ENCODE measurements at places on chromosomes 2 and 18.

GRCh38 chr2:48707466-48707865 lies 48.1 kb downstream of the LHCGR start:
- DNase-seq = no peak

DNA sequence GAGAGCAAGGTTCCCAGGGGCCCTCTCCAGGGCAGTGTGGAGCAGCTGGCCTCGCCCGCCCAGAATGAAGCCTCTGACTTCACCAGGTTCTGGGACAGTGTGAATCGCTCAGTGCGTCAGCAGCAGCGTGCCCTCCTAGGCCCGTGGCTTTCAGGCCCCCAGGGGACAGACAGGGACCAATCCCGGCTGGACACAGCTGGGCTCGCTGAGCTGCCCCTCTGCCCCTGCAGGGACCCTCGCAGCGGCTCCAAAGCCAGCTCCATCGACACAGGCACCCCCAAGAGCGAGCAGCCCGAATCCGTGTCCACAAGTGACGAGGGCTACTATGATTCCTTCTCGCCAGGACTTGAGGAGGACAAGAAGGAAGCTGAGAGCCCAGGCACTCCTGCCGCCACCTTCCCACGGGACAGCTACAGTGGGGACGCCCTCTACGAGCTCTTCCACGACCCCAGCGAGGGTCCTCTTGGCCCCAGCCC lies 7.6 kb downstream of the AMER3 start:
- DNase-seq = no peak

DNA sequence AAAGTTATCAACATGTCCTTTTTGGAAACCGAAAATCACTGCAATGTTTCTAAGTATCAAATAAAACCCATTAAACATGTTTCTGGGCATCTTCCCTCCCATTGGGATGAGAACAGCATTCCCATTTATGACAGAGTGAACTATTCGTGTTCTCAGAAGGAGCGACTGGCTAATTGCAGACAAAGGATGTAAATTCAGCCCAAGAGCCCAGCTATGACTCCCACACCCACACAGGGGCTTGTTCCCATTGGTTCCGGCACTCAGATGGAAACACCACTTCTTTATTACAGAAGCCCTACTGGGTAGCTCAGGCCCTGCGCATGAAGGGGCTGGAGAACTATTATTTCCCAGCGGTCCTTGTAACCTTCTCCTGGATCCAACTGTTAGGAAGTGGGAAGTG lies 16.6 kb upstream of the NPAS2 start:
- DNase-seq = no peak

GRCh38 chr2:173547499-173547898 lies 192.8 kb downstream of the CDCA7 start:
- no peak for DNase-seq

Measured in fibroblast of the conjunctiva (primary cell).